ENCODE measurements at places on chromosomes 6 and 20.
A peak's percentile ranks its signal among the peaks of the same experiment; 100 is the strongest.

- no peak for DNase-seq
Measured at GRCh38 chr6:110522427-110522826, 46.0 kb upstream of the SLC22A16 start.

DNA sequence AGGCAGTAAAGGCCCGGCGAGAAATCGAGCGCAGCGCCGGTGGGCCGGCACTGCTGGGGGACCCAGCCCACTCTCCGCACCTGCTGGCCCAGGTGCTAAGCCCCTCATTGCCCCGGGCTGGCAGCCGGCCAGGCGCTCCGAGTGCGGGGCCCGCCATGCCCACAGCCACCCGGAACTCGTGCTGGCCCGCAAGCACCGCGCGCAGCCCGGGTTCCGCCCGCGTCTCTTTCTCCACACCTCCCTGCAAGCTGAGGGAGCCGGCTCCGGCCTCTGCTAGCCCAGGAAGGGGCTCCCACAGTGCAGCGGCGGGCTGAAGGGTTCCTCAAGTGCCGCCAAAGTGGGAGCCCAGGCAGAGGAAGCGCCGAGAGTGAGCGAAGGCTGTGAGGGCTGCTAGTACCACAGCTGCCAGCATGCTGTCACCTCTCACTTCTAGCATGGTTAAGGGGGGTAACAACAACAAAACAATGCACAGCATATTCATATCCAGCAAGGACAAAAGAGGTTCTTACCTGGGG lies 11.3 kb upstream of the GMPR start:
- no peak for DNase-seq

GRCh38 chr20:35347011-35347410 lies 54.8 kb upstream of the FAM83C start:
- DNase-seq: no peak

- no peak for DNase-seq
Measured at GRCh38 chr6:12315292-12316081, 25.3 kb downstream of the EDN1 start.

DNA sequence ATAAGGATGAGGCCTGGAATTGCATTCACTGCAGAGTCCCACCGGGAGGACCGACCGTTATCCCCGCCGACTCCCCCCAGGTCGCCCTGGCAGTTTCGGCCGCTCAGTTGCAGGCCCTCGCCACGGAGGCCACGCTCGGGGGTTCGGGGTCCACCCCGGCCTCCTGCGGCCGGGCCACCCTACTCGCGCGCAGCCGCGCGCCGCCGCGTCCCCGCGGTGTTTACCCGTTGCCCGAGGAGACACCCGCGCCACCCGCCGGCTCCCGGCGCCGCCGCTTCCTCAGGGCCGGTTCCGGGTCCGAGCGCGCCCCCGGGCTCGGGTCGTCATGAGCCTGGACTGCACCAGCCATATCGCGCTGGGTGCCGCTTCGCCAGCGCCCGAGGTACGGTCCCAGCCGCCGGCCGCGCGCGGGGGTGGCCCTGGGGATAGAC lies at the start of gene CCDC170:
Gene CCDC170, plus strand, starts transcription at position 214 of the 431 bp plus-strand sequence. Its CDS starts 112 bp downstream, at position 326.
- DNase-seq: no peak

DNA sequence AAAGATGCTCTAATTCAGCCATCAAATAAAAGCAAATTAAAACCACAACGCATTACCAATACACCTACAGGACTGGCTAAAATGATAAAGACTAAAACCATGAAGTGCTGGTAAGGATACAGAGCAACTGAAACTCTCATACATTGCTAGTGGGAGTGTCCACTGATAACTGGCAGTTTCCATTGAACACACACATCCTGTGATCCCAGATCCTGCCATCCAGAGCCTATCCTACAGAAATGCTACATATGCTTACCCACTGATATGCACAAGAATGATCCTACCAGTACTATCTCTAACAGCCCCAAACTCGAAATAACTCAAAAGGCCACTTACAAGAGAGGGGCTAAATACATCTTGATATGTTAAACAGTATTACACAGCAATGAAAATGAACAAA lies 81.0 kb downstream of the FYN start:
- no peak for DNase-seq

DNA sequence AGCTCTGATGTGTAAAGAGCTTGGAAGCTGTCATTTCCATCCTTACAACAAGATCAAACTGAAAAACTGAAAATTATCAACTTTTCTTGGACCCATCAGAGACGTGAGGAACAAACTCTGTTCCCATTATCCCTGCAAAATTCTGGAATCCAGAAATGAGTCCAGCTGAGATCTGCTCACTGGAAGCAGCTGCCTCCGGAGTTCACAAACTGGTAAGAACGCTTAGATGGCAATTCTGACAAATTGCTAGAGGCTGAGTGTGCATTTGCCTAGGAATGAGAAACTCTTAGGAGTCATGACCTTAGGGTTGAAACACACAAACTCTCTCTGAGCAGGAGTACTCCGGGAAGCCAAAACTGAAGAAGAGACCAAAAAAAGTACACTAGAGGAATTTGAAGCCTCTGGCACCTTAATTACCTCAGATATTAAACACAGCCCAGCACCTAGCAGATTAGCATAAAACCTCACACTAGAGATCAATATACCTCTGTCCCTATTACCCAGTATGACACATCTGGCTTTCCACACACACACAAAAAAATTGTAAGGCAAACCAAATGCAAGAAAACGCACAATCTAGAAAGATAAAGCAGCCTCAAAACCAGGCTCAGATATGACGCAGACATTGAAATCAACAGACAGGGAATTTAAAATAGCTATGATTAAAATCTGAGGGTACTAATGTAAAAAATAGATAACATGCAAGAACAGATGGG lies 233.5 kb upstream of the SGK1 start:
- DNase-seq: no peak

- DNase-seq: peak; percentile 39
Measured at GRCh38 chr20:9617940-9618339, 103.5 kb downstream of the LAMP5 start.

DNA sequence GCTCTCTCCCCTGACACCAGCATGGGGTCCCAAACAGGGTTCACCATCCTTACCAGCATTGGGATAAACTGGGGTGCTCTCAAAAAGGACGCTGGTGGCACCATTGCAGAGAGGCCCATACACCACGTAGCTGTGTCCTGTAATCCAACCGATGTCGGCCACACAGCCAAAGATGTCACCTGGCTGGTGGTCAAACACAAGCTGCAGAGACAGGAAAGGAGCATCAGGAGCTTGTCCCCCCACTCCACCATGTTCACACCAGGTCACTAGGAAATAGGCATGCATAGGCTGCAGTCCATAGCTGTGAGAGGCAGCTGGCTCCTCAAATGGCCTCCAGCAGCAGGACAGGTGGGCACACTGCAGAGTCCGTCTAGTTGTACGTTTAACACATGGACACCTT lies 28.8 kb upstream of the APMAP start:
- no peak for DNase-seq
